ENCODE measurements at places on chromosomes 7 and 10.

GRCh38 chr7:70785427-70785826, 346.5 kb upstream of the GALNT17 start:
- no peak for DNase-seq

- DNase-seq, result no peak
Observed at GRCh38 chr10:34626158-34626880, 188.8 kb downstream of the PARD3 start.

DNA sequence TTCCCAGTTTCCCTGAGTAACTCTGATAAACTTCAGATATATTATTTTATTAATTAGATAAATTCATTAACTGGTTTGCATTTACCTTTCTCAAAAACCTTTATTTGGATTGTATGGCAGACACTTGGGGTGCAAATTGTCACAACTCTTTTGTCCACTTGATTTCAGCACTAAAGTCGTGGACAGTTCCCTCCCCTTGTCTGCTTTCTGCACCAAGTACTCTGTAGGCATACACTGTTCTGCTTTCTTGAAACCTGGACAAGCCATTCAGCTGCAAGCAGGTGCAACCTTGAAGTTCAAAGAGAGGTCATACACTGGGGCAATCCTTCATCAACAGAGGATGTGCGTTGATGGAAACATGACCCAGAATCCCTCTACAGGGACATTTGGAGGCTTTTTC, 162.9 kb downstream of the ARL5B start:
- peak; percentile 74 for DNase-seq

DNA sequence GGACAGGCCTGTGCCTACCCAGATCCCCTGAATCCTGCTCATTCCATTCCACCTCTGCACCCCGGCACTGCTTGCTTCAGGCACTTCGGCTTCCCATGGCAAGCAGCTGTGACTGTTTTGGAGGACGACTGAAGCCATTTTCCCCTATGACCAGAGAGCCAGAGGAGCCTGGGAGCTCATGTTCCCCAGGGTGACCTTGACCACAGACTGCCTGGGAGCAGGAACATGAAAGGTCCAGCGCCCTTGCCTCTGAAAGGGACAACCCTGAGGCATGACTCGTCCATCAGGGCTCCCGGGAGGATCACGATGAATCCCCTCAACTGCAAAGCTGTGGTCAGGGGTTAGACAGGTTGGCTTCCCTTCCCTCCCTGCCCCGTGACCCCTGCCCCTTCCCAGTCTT, 16.7 kb upstream of the HMX3 start:
- no peak for DNase-seq

- peak; percentile 66 for DNase-seq
Observed at GRCh38 chr10:122132331-122132755, 138.8 kb upstream of the BTBD16 start.

DNA sequence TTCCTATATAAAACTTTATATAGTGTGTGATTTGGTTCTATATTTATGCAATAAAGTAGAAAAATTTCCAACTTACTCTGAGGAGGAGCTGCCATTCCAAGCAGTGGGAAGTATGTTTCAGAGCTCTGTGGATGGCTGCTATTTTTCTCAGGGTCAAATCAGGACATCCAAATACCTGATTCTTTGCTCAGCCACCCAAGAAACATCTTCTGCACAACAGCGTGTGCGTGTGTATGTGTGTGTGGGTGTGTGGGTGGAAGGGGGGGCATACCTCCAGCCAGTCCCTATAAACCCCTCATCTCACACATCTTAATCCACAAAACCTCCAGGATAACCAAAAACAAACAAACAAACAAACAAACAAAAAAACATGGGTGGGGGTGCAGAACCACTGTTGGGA, 66.3 kb upstream of the EMX2 start:
- DNase-seq, result no peak

- no peak for DNase-seq
Observed at GRCh38 chr7:128997181-128997580, 57.7 kb downstream of the TNPO3 start.

GRCh38 chr7:5774136-5774535, 7.3 kb downstream of the RNF216 start:
- DNase-seq, result no peak

- no peak for DNase-seq
Observed at GRCh38 chr7:46461334-46461777, 540.3 kb upstream of the IGFBP3 start.

DNA sequence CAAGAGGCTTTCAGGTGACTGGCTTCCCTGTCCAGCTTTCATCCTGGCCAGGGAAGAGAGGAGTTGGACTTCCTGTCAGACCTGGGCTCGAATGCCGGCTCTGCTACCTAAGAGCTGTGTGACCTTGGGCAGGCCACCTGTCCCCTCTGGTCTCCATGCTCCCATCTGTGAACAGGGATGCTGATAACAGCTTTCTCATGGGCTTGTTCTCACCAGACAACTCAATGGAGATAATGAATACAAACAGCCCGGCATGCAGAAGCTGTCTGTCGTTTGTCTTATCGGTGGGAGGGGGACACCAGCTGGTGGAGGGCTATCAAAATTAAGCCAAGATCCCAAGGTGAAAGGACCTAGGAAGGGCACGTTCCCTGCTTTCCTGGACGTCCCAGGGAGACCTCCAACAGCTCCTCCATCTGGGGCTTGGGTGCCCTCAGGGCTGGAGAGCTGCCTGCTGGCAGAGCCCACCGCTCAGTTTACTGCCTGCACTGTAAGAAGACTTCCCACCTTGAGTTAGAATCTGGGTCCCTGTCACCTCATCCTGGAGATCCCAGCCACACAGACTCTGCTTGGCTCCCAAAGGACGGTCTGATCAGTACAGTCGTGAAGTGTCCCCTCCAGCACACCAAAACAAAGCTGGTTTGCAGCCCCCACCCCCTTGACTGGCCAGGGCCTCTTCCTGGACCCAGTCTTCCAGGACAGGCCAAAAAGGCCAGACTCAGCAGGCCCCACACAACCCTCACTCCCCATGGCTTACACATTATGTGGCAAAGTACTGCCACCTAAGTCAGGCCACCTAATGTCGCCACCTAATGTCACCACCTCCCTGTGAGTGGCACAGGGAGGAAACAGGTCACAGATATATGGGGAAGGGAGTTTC, 40.9 kb downstream of the PPIF start:
- no peak for DNase-seq

DNA sequence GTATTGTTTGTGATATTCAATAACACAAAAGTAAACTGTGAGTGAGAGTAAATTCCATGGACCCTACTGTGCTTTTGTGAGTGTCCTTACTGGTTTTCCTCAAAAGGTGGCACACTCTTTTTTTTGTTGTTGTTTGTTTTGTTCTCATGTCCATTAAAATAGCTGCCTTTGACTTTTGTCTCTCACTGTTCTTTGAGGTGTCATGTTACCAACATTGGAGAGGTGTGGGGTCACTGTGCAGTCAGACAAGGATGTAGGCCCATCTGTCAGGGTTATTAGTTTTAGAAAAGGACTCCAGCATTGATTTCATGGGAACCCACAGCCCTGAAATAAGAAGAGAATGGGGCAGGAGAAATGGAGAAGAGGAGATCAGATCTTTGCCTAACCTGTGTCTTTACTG, 383.1 kb downstream of the SORCS3 start:
- peak; percentile 25 for DNase-seq

DNA sequence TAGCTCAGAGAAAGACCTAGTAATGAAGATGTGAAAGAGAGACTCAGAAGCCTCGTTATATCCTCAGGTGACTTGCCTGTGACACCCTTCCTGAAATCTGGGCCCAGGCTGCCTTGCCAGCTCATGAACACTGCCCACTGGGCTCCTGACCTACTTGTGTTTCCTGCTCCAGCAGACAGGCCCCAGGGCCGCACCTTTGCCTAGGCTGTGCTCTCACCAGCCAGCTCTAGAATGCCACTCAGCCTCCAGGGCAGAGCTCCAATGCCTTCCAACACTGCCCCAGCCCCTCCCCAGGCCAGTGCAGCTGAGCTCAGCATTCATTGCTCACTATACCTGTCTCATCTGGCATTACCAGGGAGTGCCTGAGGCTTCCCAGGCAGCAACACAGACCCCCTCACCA, 94.3 kb downstream of the DLG5 start:
- DNase-seq, result no peak

- no peak for DNase-seq
Observed at GRCh38 chr7:123275036-123275753, 75.4 kb upstream of the SLC13A1 start.

GRCh38 chr10:67612577-67613537, 83.1 kb downstream of the CTNNA3 start:
- no peak for DNase-seq

- DNase-seq, result no peak
Observed at GRCh38 chr10:18194634-18195033, 54.4 kb downstream of the CACNB2 start.

DNA sequence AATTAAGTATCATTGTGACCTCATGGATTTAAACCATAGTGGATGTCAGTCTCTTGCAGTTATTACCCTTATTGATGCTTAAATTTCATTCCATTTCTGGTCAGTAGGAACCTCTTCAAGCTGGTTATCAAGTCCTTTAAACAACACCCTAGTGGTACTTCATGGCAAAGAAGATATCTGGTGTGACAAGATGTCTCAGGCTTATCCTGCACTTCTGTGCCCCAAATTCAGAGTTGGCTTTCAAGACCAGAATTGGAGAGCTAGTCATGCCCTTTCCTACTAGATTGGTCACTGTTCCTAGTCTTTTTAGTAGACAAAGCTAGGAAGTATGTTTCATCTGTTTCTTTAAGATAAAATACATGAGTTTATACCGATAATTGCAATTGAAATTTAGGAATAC, 54.9 kb downstream of the KMT2E start:
- peak; percentile 6 for DNase-seq

DNA sequence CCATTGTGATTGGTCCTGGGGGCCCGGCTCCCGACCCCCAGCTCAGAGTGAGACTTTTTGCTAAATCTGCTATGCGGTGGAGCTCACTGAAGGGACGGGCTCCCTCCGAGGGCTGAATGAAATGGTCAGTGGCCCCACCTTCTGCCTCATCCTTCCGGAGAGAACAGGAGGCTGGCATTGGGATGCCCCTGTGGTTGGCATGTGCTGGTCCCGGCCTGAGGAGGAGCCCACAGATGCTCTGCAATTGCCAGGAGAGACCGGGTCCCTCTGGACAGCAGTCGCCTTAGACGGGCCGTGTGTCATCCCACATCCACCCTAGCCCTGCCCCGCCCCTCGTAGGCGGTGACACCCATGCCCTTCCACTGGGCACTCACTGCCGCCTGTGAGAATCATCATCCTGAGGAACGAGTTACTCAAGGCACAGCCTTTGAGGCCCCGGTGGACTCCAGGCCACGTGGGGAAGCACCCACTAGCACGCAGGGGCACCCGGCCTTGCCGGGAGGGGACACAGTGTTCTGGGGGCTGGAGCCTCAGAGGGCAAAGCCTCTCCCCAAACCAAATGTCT, 21.2 kb upstream of the DPYSL4 start:
- DNase-seq, result no peak

DNA sequence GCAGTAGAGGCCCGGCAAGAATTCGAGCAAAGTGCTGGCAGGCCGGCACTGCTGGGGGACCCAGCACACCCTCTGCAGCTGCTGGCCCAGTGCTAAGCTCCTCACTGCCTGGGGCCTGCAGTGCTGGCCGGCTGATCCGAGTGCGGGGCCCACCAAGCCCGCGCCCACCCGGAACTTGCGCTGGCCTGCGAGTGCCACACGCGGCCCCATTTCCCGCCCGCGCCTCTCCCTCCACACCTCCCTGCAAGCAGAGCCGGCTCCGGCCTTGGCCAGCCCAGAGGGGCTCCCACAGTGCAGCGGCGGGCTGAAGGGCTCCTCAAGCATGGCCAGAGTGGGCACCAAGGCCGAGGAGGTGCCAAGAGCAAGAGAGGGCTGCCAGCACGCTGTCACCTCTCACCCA, 3.1 kb downstream of the DYDC2 start:
- DNase-seq, result no peak

DNA sequence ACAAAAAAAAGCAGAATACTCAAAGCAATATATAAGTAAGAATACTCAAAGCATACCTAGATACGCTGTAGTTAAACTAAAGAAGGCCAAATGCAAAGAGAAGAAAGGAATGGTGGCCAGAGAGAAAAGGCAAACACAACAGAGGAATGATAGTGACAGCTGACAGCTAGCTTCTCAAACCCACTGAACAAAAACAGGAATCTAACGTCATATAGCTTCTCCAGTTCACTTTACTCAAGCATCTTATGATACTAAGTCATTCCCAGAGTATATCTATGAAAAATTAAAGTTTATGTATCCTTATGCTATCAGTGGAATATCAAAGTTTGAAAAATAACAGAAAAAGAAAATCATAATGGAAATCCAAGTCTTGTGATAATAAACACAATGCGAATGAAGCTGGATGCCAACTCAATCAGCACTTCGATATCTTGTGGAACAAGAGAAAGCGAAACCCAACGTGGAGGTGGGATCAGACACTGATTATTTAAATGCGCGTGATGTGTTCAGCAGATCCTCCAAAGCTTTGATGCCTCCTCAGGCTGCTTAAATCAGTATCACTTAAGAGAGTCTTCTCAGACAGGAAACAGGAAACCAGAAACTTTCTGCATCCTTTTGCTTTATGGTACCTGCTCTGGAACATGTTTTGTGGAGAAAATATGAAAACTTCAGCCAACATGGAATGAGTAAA, 102.8 kb downstream of the PIP4K2A start:
- DNase-seq, result no peak
